ENCODE measurements at places on chromosomes 5 and 9.

- DNase-seq = no peak
These were observed 32.0 kb upstream of the AKNA start for GRCh38 chr9:114419796-114420195.

- DNase-seq = no peak
These were observed 23.8 kb downstream of the C5 start for GRCh38 chr9:121026260-121026691.

DNA sequence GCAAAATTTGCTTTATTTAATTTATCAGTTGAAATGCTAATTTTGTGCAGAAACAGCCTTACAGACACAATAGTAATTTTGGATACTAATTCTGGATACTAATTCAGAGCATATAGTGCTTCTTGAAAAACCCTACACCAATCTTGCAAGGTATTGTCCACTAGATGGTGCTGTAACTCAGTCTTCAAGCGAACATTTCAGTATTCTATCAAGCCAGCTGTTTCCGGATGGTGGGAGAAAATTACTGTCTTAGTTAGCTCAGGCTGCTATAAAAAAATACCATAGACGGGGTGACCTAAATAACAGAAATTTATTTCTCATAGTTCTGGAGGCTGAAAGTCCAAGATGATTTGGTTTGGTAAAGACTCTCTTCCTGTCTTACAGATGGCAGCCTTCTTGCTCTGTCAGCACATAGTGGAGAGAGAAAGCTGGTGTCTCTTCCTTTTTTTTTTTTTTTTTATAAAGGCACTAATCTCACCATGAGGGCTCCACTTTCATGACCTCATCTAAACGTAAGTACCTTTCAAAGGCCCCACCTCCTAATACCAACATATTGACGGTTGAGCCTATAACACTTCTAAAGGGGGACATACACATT is 1306.5 kb upstream of the CDH9 start:
- no peak for DNase-seq

GRCh38 chr5:44862808-44863207 is 54.1 kb downstream of the MRPS30 start:
- no peak for DNase-seq

DNA sequence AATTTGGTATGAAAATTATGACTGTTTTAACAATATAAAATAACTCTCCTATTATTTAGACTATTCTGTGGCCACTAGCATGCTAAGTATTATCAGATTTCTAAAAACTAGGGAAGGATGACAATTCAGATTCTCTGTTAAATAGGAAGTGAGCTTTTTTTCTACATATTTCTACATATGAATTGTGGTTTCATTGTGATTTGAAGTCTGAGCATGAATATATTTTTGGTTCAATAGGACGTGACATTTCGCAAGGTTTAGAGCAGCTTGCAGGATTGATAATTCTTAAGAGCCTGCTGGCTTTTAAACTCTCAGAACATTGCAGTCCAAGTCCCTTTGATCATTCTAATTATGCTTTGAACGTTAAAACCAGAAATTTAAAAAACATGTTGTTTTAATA is 82.9 kb downstream of the ADGRV1 start:
- DNase-seq = no peak
